Urinary bladder (tissue), 4 donors: ENCODE measurements at places on chromosomes 5 and 9. TPM values are rescaled to one million over a fixed set of nuclear protein-coding genes. Genes with fewer than 3 reads are reported as not detected.

SLC46A2 gene
- total RNA-seq: 3.1 TPM

PLAC8L1 gene
- not detected for total RNA-seq

GARIN3 gene
- total RNA-seq: not detected

OLFM1 gene
- 21.8 TPM for total RNA-seq

IFNA21 gene
- total RNA-seq: not detected

HTR1A gene
- total RNA-seq: not detected

C5orf58 gene
- total RNA-seq: not detected

PTGDS gene
- 3.3 TPM for total RNA-seq

FOXD1 gene
- 0.58 TPM for total RNA-seq

TSLP gene
- 2.4 TPM for total RNA-seq

MED10 gene
- total RNA-seq: 15.1 TPM

PHYHD1 gene
- 16.8 TPM for total RNA-seq

C9orf50 gene
- total RNA-seq: not detected

NR5A1 gene
- total RNA-seq: not detected

CCIN gene
- 1.1 TPM for total RNA-seq

LAMC3 gene
- 12.2 TPM for total RNA-seq

WNT8A gene
- total RNA-seq: not detected

RANBP3L gene
- 5.7 TPM for total RNA-seq

SPINK13 gene
- not detected for total RNA-seq

IFNB1 gene
- total RNA-seq: not detected

OR1J2 gene
- not detected for total RNA-seq

ENTPD2 gene
- 6.4 TPM for total RNA-seq

SHOC1 gene
- total RNA-seq: not detected

ADAMTSL2 gene
- total RNA-seq: 2.2 TPM

GFI1B gene
- 0.26 TPM for total RNA-seq

HNRNPH1 gene
- total RNA-seq: 1,016 TPM

RAD23B gene
- 118 TPM for total RNA-seq

PCDHB4 gene
- total RNA-seq: 3.8 TPM

PCDHGA10 gene
- total RNA-seq: 12.3 TPM

PPP1R26 gene
- 8.9 TPM for total RNA-seq

ITGA1 gene
- 303 TPM for total RNA-seq

LCNL1 gene
- total RNA-seq: 0.11 TPM

GRM6 gene
- total RNA-seq: not detected

SV2C gene
- total RNA-seq: 2.1 TPM

FRMD3 gene
- 10.8 TPM for total RNA-seq

BTNL9 gene
- 7.0 TPM for total RNA-seq

GCNT4 gene
- total RNA-seq: 16.7 TPM

MYMK gene
- 1.2 TPM for total RNA-seq

EPB41L4A gene
- 49.4 TPM for total RNA-seq

FGD3 gene
- 7.4 TPM for total RNA-seq

SLC6A19 gene
- not detected for total RNA-seq

ERP44 gene
- 26.6 TPM for total RNA-seq

LCN1 gene
- total RNA-seq: not detected

ELOVL7 gene
- 2.6 TPM for total RNA-seq

CCL27 gene
- not detected for total RNA-seq

ADGRD2 gene
- total RNA-seq: not detected

ENTREP1 gene
- total RNA-seq: 11.6 TPM

CTSV gene
- total RNA-seq: 0.42 TPM

GZMA gene
- total RNA-seq: 1.4 TPM

RNF208 gene
- total RNA-seq: not detected

CHD1 gene
- 146 TPM for total RNA-seq
